AG08396 (cell line): ENCODE measurements at places on chromosomes 3 and 15.

GRCh38 chr3:197794115-197794514, 3.1 kb downstream of the LRCH3 start:
- DNase-seq: no peak

- no peak for DNase-seq
Observed at GRCh38 chr15:94739639-94740038, 508.3 kb downstream of the MCTP2 start.

DNA sequence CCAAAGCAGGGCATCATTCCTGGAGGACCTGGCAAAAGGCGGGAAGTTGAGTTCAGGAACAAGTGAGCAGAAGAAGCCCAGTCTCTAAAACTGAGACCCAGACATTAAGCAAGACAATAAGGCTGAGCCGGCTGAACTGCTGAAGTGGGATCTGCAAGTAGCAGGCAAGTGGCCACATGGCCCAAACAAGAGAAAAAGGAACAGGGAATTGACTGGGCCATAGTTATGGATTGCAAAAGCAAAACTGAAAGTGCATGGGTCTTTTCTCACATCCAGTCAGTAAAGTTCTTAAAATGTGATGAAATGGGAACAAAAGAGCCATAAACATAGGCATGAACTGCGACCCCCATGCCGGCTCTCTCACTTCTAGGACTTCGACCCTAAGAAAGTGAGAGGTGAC, 101.2 kb downstream of the SCN11A start:
- no peak for DNase-seq

DNA sequence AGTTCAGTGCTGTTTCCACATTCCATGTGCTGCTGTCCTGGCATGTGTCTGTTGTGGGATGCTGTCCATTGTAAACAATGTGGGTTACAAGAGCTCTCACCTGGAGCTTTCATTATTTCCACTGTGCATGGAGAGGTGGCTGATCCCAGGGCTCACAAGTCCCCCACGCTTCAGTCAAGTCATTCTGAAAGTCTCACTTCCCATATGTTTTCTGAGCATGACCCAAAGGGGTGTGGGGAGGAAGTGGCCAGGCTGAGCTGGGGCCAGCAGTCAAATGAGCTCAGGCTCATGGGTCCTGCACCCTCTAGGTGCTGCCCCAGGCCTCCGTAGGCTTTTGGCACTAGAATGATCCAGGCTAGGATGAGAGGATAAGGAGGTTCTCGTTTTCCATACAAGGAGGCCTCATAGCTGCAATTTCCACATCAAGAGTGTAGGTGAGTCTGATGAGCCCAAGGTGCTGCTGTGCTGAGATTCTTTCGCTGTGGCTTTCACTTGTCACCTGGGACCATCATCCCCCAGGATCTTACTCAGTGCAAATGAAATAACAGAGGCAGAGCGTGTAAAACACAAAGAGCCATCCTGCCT, 22.0 kb downstream of the STARD5 start:
- DNase-seq: no peak

GRCh38 chr15:101718896-101719295, 5.4 kb downstream of the TARS3 start:
- DNase-seq: no peak

GRCh38 chr3:81086348-81086747, 675.1 kb downstream of the GBE1 start:
- no peak for DNase-seq

GRCh38 chr3:17800232-17800631, 57.8 kb upstream of the TBC1D5 start:
- DNase-seq: no peak

GRCh38 chr15:64673866-64674265, 101.5 kb downstream of the RBPMS2 start:
- DNase-seq: no peak

DNA sequence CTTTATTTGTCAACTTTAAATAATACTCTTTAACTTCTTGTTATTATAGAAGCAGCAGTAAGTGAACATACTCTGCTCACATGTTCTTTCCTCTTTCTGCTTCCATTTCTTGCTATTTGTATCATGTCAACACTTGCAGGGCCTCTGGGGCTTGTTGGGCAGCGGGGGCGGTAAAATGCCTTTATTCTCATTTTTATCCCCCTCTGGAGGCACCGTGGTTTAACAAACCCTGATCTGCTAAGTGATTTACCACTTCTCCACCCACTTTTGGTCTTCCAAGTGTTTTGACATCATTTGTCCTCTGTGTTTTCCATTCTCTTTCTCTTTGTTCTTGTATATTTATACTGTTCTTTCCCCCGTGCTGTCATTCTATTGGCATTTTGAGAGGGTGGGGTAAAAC, 33.9 kb downstream of the SCN10A start:
- DNase-seq: no peak

DNA sequence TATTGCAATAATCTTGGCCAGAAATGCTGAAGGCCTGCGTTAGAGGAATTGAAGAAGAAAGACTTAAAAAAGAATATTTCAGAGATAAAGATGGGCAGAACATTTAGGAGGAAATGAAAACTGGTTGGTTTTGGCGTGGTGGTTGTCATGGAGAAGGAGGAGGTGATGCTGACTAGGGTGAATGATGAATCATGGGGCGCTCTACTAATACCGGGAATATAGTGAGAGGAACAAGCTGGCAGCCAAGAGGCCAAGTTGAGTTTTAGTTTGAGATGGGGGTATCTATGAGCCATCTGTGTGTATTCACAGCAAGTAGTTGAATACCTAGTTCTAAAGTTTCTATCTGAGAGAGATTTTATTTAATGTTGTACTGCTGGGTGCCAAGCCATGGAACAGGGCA, 6.8 kb upstream of the GAP43 start:
- no peak for DNase-seq

- DNase-seq: no peak
Observed at GRCh38 chr3:3503411-3503810, 295.8 kb upstream of the LRRN1 start.

GRCh38 chr3:62201438-62202035, 171.8 kb downstream of the FEZF2 start:
- DNase-seq: peak; percentile 65

- no peak for DNase-seq
Observed at GRCh38 chr3:65173841-65174240, 486.0 kb upstream of the ADAMTS9 start.

DNA sequence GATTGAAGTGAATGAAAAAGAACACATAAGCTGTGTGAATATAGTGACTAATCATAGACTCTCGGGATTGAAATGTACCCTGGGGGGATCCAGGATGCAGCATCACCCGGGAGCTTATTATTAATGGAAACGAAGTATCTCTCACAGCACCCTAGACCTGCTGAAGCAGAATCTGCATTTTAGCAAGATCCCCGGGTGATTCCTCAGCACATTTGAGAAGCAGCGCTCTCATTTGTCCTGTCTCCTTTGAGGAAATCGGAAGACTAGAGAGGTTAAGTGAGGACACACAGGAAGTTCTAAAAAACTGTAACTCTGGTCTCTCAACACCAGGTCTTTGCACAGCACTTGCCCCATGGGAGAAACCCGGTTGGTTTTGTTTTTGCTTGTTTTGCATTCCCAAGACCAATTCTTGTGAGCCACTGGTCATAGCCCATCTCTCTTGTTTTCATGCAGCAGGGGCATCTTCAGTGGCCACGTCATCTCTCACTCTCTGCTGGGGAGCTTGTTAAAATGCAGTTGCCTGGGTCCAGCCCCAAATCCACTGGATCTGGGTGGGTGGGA, 30.2 kb downstream of the ZNF710 start:
- DNase-seq: no peak

DNA sequence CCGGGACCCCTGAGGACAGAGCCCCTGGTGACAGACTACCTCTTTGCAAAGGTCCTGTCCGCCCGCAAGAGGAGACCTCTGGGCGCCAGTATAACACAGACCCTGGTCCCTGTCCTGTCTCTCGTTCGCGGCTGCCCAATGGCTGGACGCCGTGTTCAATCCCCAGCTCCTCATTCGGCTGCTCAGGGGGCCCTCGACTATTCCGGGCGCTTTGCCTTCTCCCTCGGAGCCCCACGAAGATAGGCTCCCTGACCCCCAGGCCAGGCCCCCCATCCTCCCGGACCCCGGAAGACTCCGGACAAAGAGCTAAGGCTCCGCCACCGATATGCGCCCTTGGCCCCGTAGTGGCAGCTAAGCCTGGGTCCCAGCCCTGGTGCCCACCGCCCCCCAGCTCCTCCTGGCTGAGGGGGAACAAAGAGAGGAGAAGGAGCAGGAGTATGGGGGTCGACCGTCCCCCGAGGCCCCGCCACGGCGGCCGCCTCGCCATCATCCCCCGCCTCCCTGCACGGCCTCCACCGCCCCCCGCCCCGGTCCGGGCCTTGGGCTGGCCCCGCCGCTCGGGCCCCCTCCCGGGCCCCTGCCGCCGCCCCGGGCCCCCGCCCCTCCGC, 437 bp downstream of the CELSR3 start:
- DNase-seq: no peak

DNA sequence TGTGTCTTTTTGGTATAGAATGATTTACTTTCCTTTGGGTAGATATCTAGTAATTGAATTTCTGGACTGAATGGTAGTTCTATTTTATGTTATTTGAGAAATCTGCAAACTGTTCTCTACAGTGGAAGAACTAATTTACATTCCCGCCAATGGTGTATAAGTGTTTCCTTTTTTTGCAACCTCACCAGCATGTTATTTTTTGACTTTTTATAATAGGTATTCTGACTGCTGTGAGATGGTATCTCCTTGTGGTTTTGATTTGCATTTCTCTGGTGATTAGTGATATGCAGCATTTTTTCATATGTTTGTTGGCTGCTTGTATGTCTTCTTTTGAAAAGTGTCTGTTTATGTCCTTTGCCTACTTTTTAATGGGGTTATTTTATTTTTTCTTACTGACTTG, 607.2 kb downstream of the OTOL1 start:
- no peak for DNase-seq

- DNase-seq: peak; percentile 26
Observed at GRCh38 chr3:179244878-179245277, 6.0 kb downstream of the KCNMB3 start.

DNA sequence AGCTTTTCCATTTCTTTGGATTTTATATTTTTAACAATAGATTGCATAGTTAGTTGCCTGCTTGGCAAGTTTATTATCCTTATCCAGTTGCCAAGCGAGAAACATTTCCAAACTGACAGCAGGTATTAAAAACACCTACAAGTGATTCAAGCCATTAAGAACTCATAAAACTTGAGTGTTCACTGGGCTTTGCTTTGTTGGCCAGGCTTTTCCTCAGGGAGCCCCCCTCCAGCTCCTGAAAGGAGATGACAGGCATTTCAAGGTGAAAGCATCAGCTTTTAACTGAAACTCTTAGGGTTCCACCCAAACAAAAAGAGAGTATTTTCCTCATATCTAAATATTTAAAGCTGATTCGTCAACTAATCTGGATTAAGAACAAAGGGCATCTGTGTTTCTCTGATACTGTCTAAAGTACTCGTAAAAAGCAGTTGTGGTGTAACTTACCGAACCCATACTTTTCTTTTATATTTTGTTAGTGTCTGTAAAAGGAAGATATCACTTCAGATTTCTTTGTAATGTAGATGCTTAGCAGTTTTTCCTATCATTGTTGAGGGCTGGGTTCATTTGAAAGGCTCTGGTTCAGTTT, 363.4 kb downstream of the OTOL1 start:
- DNase-seq: no peak
